ENCODE measurements at places on chromosomes 6 and 20.

- no peak for DNase-seq
These were observed 63.9 kb downstream of the MAP7 start for GRCh38 chr6:136486357-136486756.

- DNase-seq: no peak
These were observed 36.1 kb downstream of the ELOVL2 start for GRCh38 chr6:11007715-11008608.

GRCh38 chr6:4323322-4323721 lies 187.9 kb upstream of the ECI2 start:
- no peak for DNase-seq

DNA sequence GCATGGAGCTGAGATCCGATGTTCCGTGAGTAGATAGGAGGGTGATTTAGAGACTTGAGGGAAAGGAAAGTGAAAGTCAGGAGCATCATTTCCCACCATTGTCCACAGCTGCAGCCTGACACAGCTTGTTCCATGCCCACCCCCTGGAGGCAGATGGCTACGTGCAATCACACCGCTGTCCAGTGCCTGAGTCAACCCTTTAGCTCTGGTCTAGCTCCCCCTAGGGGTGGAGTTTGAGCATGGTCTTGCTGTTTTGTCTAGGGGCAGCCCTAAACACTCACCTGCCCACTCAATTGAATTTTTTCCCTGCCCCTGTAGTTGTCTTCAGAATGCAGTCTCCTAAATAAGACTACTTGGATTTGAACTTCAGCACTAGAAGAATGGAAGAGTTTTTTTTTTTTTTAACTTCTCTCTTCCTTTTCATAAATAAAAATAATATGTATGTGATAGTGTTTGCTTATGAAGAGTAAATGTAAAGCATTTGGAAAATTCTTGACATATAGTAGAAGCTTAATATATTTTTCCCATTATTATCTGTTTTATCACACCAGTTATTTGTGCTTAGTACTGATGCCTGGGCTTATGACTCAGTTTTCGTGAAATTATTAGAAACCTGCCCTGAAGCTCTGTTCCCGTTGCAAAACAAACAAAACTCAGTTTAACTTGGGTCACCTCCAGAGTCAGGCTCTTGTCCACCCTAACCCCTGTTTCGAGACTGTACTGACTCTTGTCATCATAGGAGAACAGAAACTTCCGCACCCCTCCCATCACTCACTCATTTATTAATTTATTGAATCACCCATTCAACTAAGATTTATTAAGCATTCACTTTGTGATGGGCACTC lies 814.8 kb downstream of the MAFB start:
- DNase-seq: peak; percentile 40

GRCh38 chr20:1565461-1565860 lies 8.0 kb upstream of the SIRPD start:
- no peak for DNase-seq

GRCh38 chr20:37921341-37921929 lies 18.5 kb downstream of the VSTM2L start:
- no peak for DNase-seq
